ENCODE measurements at places on chromosomes 2 and 18.

- DNase-seq = no peak
Observed at GRCh38 chr18:9243029-9243428, 91.5 kb upstream of the TWSG1 start.

- no peak for DNase-seq
Observed at GRCh38 chr2:202545523-202545922, 89.2 kb upstream of the FAM117B start.

DNA sequence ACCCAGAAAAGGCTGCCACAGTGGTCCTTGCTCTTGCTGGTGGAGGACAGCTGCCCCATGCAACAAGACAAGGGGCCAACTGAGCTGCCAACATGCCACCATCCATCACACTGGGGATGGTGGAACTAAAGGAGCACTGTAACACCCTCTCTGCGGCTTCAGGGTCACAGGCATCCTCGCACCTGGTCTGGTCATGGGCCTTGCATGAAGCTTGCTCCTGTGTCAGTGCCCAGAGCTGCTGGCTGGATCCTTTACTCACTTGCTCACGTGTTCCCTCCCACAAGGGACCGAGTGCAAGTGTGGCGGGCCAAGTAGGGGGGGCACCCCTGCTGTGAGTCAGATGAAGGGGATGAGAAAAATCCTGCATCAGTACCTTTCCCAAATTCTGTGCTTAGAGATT, 972.3 kb upstream of the DDX18 start:
- no peak for DNase-seq

DNA sequence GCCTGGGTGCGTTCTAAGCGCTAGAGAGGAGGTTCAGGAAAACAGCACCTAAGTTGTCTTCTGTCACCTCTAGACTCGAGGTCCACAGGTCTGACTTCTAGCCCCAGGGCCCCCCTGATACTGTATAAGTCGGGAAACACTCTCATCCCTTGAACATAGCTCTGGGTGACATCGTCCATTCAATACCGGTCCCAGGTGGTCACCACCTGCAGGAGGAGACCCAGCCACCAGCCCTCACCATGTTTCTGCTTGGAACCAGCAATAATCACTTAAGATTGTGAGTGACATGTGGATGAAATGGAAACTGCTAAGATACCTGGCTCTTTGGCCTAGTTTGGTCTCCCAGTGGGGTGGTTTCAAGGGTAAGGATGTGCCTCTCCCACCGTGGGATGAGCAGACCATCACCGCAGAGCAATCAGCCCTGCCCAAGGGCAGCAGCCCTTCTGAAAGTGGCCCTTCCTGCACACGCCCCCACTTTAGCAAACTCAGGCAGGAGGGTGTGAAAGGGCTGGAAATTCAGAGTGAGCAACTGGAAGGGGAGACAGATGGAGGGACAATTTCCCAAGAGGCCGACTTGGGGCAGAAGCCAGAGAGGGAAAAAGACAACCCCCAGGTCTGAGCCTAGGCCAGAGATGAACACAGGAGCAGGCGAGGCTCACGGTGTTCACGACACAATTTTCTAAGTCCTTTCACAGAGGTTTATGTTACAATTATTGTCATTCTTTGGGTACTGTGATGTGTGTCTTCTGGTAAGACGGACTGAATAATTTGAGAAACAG, 95.2 kb downstream of the ZNF516 start:
- no peak for DNase-seq

DNA sequence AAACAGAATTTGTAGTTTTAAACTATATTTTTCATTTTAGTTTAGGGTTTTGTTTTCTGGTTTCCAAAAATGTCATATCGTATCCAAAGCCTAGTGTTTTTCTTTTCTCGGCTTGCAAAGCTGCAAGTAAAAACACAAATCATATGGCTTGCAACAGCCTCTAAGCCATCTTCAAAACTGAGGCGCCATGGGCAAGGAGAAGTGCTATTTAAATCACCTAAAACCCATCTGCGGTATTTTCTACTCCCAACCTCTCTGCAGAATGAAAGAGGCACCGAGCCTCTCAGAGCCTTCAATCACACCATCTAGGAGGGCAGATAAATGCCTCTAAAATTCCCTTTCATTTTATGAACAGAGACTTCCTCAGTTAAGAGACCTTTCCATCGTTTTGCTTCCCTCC, 25.2 kb downstream of the FECH start:
- no peak for DNase-seq

DNA sequence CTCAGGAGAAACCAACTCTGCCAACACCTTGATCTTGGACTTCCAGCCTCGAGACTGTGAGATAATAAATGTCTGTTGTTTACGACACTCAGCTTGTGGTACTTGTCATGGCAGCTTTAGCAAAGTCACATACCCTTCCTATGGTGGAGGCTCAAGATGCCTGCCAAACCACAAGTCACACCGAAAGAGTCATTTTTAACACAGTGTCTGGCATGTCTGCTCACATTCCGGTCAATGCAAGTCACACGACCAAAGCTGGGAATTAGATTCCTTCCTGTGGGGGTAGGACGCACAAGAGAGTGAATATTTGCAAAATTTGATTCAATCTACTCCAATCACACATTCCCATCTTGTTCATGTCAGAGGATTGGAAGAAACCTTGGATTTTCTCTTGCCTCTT, 24.6 kb downstream of the KCNE4 start:
- DNase-seq = no peak

DNA sequence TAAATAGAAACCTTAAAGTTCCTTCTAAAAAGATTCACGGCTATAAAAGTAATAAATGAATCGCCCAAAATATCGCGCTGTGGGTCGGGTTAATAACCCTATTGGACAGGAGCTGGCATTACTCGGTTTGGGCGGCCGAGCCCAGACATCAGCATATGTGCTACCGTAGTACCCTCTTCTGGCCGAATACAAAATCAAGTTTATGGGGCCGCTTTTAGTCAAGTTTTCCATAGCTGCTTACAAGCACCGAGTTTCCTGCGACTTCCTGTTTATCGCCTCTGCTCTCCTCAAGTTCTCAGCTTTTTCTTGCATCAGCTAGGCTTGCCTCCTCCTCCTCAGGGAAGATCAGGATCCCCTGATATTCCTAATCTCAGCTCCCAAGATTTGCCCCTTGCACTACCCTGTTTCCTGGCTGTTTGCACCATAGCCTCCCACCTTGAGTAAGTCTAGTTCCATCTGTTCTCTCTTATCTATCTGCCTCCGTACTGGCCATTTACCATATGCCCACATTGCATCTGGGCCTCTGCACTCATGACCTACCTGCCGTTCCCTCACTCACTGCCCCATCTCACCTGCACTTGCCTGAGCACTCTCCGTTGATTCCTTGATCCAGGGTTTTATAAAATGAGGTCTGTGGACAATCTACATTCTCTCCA, 56.1 kb downstream of the SLC35F5 start:
- peak; percentile 34 for DNase-seq

- no peak for DNase-seq
Observed at GRCh38 chr2:70922235-70923234, 13.2 kb upstream of the ATP6V1B1 start.

- no peak for DNase-seq
Observed at GRCh38 chr2:204004912-204005311, 68.3 kb downstream of the ICOS start.

DNA sequence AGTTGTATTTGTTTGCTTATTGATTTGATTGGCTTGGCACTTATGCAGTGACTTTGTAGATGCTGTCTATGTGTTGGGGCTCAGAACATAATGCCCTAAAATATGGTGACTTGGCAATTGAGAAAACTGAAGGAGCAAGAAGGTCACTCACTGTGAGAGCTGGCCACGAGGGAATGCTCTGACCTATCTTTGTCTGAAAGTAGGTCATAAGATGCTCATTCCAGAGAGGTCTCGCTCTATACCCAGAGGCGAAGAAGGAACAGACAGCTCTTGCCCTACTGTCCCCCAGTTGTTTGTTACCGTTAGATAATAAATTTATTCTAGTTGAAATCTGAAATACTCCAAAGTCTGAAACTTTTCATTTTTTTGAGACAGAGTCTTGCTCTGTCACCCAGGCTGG, 158.5 kb downstream of the TGIF1 start:
- no peak for DNase-seq

DNA sequence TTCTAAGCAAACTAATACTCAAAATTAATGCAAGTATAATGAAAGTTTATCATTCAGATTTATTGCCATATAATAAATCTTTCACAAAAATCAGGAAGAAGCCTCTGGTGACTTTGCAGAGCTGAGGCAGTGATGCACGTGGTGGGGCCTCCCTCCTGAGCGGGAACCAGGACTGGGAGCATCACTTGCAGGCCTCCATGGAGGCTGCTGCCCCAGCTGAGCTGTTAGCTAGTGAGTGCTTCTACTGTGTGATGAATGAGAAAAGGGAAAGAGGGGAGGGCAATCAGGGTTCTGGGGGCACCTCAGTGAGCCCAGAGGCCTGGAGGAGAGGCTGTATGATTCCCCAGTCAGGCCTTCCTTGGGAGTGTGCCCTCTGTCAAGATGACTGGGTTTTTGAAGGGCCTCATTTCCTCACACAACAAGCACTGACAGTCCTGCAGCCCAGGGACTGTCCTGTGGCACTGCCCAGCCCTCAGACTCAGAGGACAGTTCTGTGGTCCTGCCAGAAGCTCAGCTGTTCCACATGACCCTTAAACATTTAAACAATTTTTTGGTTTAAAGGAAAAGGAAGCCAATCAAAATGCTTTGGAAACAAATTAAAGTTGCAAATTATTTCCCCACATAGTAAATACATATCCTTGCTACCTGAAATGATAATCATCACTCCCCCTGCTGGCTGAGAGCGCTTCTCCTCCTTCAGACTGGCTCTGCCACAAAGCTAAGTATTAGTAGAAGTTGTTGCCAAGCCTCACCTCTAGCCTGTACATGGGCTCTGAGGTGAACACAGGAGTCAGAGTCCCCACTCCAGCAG, 90.9 kb upstream of the SMAD7 start:
- peak; percentile 62 for DNase-seq

- no peak for DNase-seq
Observed at GRCh38 chr2:222307978-222308730, 9.4 kb upstream of the PAX3 start.

GRCh38 chr18:62904396-62905285, 189.3 kb downstream of the PHLPP1 start:
- DNase-seq = no peak

GRCh38 chr2:20433249-20433648, 13.6 kb upstream of the RHOB start:
- DNase-seq = no peak

DNA sequence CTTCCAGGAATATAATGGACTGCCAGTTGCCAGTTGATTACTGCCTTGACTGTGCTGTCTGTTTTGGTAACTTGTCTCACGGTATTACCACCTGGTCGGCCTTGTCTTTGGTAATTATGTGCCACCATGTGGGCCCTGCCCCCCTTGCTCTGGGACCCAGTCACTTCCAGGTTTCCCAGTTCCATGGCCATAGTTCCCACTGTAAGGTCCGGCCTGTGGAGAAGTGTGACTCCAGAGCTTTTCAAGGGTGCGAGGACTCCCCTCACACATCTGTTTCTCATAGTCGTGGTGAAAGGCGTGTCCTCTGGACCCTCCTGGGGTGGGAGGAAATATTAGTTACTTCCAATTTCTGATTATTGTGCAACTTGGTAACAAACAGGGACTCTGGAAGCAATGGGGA, 150.5 kb downstream of the SEPTIN10 start:
- DNase-seq = no peak

DNA sequence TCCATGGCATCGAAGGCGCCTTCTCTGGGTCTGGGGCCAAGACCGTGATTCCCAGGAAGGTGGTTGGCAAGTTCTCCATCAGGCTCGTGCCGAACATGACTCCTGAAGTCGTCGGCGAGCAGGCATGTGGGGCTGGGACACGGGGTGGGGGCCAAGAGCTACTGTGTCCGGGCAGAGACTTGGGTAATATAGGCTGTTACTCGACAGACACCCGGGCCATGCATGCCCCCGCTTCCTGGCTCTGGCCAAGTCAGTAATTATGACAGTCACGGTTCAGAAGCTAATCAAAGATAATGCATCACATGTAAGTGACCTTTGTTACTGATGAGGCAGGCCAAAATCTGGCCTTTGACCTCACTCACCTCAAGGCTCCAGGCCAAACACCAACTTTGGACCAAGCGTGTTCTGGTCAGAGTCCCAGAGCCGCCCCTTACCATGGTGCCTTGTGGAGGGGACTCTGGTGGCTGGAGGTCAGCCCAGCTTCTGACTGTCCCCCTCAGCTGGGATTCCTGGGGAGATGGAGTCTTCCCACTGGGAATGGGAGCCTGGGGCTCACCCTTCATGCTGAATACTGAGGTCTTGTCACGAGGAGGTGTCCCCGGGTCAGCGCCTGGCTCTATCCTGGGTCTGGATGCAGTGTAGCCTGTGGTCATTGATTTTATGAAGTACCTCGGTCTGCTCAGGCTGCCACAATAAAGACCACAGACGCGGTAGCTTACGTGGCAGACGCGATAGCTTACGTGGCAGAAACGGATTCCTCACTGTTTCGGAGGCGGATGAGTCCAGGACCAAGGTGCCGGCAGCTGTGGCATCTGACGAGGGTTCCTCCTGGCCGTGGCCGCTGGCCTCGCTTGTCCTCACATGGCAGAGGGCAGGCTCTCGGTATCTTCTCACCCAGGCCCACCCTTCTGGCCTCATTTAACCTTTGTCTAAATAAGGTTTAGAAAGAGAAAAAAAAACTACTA, 17.7 kb upstream of the CNDP1 start:
- DNase-seq = no peak

GRCh38 chr2:128354161-128354560, 35.5 kb upstream of the HS6ST1 start:
- DNase-seq = no peak

DNA sequence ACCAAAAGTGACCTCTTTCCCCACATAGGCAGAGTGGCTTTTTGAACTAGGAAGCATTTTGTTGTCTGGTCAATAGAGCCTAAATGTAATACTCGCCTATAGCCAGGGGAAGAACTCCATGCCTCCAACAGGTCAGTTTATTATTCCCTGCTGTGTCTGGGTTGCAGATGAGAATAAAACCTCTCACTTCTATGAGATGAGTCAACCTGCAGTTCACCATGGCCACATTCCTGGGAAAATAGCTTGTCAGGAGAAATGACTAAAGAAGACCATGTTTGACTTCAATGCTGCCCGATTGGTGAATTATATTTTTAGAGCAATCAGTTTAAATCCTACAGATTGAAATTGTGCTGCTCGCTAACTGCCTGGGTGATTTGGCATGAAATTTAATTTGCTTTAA, 46.7 kb upstream of the LRRTM1 start:
- DNase-seq = no peak

DNA sequence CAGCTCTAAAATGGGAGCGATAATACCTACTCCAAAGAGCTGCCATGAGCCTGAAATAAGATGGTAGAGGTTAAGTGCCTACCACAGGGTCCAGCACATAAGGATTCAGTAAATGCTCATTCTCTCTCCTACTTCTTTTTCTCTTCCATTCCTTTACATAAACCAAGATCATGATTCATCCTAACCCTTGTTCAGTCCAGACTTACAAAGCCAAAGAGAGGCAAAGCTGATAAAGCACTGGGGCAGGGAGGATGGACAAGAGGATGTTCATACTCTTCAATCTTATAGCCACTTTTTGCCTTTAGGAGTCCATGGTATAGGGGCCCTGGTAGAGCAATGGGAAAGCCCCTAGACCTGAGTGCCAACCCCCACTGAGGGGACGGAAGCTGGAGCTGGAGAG, 75.6 kb upstream of the PKDCC start:
- no peak for DNase-seq

Measured in activated CD4-positive, alpha-beta T cell treated with anti-CD3 and anti-CD28 coated beads, Interleukin-2, amount 50 U/mL, for 1 hour (primary cell).